ENCODE measurements at places on chromosomes 3 and 15. TPM values are rescaled to one million over a fixed set of nuclear protein-coding genes. Genes with fewer than 3 reads are reported as not detected.

The RASSF1 gene
- 15.7 TPM for total RNA-seq

GRCh38 chr3:160314995-160315394 lies 84.0 kb downstream of the IFT80 start:
- DNase-seq: peak; percentile 38

GRCh38 chr3:147418808-147419701 lies 9.9 kb downstream of the ZIC1 start:
- peak; percentile 96 for DNase-seq

- no peak for DNase-seq
These were observed 2.4 kb downstream of the TNNC1 start for GRCh38 chr3:52451237-52452083.

GRCh38 chr3:150170852-150171520 lies 200.3 kb upstream of the PFN2 start:
- no peak for DNase-seq

The SCN11A gene
- 0.14 TPM for total RNA-seq

GRCh38 chr15:59632714-59633113 lies 21.1 kb downstream of the GCNT3 start:
- peak; percentile 88 for DNase-seq

DNA sequence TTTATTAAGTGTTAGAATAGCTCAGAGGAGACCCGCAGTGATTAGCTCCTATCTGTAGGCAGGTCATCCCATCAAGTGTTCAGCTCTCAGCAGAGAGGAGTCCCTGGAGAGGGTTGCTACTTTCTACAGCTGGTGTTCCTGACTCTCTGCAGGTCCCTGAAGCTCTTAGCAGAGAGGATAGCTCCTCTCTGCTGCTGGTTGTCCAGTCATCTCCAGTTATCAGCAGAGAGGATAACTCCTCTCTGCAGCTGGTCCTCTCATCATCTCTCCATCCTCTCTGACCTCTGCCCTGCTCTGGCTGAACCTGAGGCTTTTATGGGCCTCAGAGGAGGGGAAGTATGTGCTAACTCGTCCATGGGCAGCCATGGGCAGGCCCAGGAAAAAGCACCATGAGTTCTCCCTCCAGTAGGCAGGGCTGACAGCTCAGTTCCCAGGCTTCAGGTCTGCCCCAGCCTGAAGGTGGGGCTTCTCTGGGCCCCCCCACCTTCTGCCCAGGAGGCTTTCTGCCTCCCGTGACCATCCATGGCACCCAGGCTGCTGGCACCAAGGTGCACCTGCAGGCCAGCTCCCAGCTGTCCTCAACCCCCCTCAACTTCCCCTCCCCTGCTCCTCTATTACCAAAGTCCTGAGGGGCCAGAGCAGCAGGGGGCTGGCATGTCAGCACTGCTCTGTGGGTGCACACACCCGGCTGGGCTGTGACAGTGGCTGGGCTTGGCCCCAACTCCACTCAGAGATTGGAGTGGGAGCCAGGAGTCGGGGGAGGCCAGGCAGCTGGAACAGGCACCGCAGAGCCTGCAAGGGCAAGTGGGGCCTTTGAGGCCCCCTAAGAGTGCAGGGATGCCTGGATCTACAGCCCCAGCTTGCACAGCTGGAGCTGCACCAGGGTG lies 98.9 kb upstream of the FRMD4B start:
- DNase-seq: no peak

- peak; percentile 18 for DNase-seq
These were observed 269.2 kb downstream of the PDCD6IP start for GRCh38 chr3:34067536-34068051.

- no peak for DNase-seq
These were observed 18.5 kb downstream of the ALCAM start for GRCh38 chr3:105385179-105385578.

The ACTC1 gene
- total RNA-seq: 26.2 TPM

The ROPN1 gene
- total RNA-seq: 0.27 TPM

The AHSG gene
- total RNA-seq: not detected

- no peak for DNase-seq
These were observed 46.1 kb downstream of the KBTBD12 start for GRCh38 chr3:127961124-127961523.

- DNase-seq: no peak
These were observed 205.7 kb upstream of the EIF1B start for GRCh38 chr3:40103829-40104228.

DNA sequence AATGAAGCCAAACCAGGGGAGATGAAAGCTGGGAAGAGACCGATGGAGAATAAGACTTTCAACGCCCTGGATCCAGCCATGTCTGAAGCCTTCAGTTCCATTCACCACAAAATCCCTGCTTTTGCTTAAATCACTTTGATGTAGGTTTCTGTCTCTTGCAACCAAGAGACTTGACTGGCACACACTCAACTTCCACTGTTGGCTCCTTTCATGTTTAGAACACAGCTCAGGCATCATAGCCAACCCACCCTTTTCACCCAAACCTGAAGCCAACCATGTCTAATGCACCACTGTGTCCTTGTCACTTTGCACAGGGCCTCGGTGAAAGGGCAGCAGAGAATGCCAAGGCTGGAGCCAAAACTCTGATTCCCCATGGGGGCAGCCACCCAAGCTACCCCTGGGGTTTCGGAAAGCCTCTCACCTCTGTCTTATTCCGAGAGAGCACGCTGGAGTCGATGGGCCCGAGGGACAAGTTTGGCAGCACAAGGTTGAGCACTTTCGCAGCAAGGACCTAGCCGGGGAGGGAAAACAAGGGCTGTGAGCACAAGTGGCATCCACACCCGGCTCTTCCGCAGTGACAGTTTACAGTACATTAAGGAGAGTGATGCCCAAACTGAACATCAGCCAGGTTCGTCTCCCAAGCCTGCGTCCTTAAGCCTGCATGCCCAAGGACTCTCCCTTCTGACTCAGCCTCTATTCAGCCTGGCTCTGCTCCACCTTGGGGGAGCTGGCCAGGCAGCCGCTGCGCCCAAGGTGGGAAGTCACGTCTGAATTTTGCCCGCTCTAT lies 37.6 kb downstream of the ABTB1 start:
- DNase-seq: no peak

DNA sequence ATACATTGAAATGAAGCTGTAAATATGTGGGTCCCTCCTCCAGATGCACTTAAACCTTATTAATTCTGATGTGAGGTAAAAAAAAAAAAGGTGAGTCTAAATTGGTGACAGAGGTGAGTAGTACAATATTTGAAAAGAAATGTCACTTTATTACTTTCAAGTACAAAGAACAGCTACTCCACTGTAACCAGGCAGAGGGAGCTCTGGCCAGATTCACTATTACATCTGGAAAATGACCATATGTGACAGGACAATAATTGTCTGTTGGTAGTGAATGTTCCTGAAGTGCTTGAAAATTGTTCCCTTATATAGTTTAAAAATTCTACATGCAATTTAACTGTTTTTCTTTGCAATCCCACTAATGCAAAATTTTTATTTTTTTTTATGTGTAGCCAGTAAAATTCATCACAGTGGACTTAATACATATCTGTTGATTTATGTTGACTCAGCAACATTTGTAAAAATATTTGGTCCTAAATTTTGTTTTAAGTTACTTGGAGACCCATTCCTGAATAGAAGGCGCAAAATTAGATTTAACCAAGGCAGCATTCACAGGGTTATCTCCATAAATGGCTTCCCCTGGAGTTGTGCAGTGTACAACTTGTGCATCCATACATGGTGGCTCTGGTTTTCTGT lies 231.9 kb upstream of the TBC1D5 start:
- DNase-seq: no peak

DNA sequence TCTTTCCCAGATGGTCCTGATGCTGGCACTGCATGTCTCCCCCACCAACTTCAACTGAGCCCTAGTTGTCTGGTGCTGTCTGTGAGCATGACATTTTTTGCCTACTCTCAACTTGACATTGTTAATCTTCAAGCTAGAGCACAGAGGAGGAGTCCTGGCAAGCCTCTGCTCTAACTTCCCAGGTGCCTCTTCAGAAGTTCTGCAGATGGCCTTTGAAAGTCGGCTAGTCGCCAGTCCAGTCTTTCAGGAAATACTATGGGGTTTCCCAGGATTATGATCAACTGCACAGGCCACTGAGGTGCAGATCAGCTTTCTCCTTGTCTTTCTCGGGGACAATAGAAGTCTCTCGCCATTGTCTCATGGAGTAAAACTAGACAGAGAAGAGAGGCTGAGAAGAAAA lies 86.7 kb downstream of the ST8SIA2 start:
- DNase-seq: no peak

- DNase-seq: no peak
These were observed 485.2 kb upstream of the BCHE start for GRCh38 chr3:166322391-166322790.

GRCh38 chr3:155629056-155629455 lies 115.8 kb downstream of the PLCH1 start:
- DNase-seq: no peak

- DNase-seq: no peak
These were observed 190.8 kb upstream of the CNTN4 start for GRCh38 chr3:1907911-1908310.

The WDR72 gene
- total RNA-seq: 1.9 TPM

DNA sequence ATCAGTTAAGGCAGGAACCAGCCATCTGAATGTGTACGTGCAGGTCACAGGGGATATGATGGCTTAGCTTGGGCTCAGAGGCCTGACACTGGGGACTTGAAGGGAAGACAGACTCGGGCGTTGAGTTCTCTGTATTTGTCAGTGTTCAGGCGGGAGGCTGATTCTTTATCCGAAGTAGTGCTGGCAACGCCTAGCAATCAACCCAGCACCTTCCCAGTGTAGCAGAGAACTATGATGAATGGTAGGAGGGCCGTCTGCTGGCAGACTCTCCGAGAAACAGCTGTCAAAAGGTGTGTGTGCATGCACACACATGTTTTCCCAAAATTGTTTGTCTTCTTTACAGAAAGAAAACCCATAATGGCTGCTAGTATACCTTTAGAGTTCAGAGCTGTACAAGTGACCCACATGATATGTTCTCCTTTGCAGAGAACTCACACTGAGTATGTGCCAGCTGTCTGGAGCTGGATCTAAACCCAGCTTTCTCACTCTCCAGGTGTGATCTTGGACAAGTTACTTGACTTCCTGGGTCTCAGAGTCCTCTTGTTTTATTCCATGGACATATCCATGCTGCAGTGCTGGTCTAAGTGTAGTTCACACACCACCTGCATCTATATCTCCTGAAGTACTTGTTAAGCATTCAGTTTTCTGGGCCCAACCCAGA lies 74.5 kb upstream of the LARS2 start:
- no peak for DNase-seq

DNA sequence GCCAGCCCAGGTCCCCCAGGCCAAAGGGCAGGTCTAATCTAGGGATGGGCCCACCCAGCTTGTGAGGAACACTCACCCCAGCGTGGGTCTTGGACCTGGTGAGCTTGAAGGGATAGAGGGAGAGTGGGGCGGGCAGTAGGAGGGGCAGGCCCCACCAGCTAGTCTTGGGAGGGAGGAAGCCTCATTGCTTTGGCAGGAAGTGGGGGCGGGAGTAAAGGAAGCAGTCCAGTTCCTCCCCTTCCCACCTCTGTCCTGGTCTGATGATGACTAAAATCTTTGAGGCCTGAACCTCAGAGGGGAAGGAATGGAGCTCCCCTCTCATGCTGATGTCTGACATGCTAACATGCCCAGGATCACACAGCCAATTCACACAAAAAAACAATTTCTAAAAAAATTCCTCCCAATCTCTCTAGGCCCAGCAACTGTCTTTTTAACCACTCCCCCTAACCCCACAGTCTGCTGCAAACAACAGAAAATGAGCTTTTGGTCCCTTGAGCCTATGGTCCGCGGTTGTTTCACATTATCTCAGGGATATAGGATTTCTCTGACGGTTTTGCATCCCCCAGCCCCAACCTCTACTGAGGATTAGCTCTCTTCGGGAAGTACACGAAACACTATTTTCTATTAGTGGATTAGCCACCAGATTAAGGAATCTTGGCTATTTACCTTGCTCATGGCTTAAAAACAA lies 30.7 kb upstream of the DUSP7 start:
- no peak for DNase-seq

GRCh38 chr3:50633230-50633790 lies 16.4 kb downstream of the MAPKAPK3 start:
- no peak for DNase-seq

DNA sequence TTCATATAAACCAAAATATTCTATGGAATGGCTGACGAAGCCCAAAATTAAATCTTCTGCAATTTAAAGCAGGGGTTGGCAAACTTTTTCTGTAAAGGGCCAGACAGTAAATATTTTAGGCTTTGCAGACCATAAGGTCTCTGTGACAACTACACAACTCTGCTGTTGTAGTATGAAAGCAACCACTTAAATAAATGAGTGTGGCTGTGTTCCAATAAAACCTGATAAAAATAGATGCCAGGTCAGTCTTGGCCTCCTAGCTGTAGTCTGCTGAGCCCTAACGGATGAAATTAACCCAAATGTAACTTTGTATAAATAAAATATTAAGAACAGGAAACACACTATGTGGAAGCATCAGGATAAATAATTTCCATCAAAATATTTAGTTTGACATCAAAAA lies 104.2 kb downstream of the FBXL22 start:
- no peak for DNase-seq

GRCh38 chr3:160876643-160877042 lies 120.6 kb downstream of the PPM1L start:
- DNase-seq: no peak

DNA sequence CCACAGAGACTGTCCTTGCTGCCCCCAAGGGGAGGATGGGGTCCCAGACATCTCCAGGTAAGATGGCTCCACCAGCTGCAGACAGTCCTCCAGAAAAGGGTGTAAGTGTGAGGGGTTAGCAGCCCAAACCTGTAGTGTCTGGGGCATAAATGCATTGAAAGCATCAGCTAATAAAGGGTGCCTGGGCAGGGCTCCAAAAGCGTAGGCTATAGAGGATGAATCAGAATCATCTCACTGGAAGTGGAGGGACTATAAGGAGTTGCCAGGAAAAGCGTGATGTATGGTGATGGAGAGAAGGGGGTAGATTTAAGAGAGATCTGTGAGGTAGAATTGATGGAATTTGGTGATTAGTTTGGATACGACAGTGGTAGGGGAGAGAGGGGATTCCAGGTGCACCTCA lies 79.9 kb upstream of the ONECUT1 start:
- DNase-seq: no peak

DNA sequence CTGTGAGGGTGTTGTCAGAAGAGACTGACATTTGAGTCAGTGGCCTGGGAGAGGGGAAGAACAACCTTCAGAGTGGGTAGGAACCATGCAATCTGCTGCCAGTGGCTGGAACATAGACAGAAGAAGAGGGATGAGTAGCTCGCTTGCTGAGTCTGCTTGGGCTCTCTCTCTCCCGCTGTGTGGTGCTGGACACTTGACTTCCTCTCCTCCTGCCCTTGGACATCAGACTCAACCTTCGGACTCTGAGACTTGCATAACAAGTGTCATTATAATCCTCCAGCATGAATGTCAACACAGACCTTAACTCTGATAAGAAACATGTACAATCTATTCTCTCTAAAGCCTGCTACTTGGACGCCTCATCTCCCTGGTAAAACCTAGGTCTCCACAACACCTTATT lies 5.9 kb upstream of the NMD3 start:
- DNase-seq: no peak

The UBA3 gene
- 85.3 TPM for total RNA-seq

The CNTN3 gene
- total RNA-seq: 0.24 TPM

GRCh38 chr15:32730677-32731654 lies 13.2 kb downstream of the GREM1 start:
- peak; percentile 83 for DNase-seq

- DNase-seq: no peak
These were observed 317.5 kb downstream of the GBE1 start for GRCh38 chr3:81443958-81444357.

The GMNC gene
- 0.47 TPM for total RNA-seq

The TEX55 gene
- 0.27 TPM for total RNA-seq

GRCh38 chr3:25697553-25697952 lies 32.8 kb upstream of the TOP2B start:
- no peak for DNase-seq
